CD4-positive, alpha-beta T cell treated with Interleukin-17A for 4 hours (primary cell): ENCODE measurements at places on chromosomes 5 and 9.
A peak's percentile ranks its signal among the peaks of the same experiment; 100 is the strongest.

GRCh38 chr9:22742401-22742800 is 295.8 kb downstream of the DMRTA1 start:
- no peak for DNase-seq

- no peak for DNase-seq
Observed at GRCh38 chr9:133718563-133719315, 19.4 kb downstream of the SARDH start.

DNA sequence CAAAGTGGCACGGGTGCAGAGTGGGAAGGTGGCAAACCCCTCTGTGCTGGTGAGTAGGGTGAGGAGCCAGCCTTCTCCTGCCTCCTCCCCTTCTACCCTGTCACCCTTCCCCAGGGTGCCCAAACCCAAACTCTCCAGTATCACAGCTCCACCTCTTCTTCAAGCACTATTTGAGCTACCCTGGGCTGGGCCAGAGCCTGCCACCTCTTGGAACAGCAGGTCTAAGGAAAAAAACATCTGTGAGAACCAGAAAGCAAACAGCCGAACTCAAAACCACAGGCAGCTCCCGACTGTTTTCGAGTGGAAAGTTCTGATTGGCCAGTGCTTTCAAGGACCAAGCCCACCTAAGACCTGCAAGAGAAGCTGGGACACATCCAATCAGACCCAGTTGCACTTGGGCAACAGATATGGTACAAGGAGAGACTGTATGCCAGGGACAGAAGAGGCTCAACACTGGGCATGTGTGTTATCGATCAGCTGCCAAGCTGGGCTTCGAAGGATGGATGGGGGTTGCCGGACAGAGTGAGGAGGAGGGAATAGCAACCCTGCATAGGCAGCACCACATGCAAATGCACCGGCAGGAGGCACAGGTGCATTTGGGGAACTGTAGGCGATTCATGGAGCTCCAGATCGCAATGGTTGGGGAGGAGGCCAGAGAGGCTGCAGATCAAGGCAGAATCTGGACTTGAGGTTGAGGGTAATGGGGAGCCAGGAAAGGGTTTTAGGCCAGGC is 19.7 kb downstream of the ACSL6 start:
- DNase-seq, result no peak

DNA sequence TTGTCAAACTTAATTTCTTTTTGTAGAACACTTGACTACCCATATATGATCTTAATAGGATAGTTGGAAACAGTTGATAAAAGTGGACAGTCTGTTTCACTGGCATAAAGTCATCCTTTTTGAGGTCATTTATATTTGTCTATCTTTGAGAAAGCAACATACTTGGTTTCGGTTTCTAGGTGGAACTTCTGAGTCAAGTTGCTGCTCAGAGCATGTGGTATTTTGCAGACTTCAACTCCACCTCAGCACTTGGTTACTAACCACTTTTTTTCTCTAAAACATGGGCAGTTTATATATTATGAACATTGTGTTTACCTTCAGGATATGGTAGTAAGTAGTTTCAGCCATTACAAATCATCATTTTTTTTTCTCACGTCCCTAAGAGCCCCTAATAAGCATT is 1749.0 kb upstream of the C9orf72 start:
- no peak for DNase-seq

- no peak for DNase-seq
Observed at GRCh38 chr5:10556893-10557746, 6.8 kb upstream of the ANKRD33B start.

DNA sequence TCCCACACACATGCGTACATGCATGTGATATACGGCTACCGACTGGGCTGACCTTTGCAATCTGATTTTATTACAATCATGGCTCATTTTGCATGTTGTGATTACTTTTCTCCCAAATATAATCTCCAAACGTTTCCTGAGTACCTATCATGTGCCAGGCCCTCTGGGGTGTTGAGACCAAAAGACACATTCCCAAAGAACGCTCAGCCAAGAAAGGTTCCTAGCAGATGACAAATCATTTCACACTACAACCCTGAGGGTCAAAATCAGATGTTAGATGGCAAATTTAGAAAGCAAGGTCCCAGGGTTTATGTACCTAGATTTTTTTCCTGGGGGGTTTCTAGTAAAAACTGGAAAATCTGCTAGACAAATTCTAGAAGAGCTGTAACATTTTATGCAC is 32.4 kb upstream of the SLC25A51 start:
- no peak for DNase-seq

DNA sequence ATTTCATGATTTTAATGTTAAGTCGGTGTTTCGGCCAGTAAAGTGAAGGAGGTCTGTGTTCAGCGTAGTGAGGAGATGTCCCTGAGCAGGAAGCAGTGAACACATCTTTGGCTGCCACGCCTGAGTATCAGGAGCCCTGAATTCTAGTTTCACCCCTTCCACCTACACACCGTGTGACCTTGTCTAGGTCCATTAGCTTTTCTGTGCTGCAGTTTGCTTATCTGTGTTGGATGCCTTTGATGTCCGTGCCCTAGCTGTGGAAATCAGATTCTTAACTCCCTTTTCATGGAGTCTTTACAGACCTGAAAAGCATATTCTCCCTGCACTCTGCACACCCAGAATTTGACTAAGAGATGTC is 601 bp downstream of the FBXO38 start:
- DNase-seq, result no peak

DNA sequence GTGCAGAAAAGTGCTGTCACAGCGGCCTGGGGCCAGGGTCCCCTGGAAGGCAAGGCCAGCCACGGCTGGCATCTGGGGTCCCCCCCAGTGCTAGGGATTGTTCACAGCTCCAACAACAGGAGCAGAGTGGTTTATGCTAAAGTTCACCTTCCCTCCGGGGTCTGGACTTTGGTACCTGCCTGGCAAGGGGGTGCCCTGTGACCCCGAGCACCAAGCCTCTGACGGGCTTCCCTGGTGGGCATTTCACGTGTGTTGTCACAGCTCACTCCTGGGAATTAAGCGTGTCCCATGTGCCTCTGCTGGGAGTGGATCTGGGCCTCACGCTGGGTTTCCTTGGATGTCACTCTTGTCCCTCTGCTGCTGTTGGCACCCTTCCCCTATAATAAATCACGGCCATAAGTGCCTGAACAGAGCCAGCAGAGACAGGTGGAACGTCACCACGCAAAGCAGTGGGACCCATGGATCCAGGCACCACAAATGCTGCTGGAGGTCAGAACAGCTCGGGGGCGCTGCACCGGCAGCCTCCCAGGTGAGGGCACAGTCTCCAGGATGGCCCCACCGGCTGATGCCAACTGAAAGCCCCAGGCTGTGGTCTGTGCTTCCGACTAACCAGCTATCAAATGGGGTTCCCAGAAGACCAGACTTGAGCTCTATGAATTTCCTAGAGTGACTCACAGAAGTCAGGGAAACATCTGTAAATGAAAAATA is 17.8 kb upstream of the ZDHHC11 start:
- no peak for DNase-seq

GRCh38 chr9:84447305-84447704 is 106.7 kb upstream of the SLC28A3 start:
- no peak for DNase-seq

GRCh38 chr9:36831381-36832161 is 202.5 kb downstream of the PAX5 start:
- no peak for DNase-seq

DNA sequence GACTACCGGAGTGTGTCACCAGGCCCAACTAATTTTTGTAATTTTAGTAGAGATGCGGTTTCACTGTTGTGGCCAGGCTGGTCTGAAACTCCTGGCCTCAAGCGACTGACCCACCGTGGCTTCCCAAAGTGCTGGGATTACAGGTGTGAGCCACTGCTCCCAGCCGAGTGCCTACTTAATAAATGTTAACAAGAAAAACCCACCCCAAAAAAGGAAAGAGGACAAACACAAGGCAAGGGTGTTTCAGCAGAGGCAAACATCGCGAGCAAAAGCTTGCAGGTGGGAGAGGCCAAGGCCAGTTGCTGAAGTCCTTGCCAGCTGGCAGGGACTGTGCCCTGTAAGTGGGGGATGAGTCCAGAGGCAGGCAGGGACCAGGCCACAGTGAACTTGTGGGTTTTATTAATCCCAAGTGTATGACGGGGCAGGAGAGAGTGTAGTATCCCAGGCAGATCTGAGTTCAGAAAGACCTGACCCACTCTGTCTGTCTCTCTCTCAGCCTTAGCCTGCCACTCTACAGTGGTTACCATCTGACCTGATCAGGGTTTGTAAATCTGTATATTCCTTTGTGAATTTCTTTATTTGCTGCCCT is 6.4 kb upstream of the FPGS start:
- no peak for DNase-seq

DNA sequence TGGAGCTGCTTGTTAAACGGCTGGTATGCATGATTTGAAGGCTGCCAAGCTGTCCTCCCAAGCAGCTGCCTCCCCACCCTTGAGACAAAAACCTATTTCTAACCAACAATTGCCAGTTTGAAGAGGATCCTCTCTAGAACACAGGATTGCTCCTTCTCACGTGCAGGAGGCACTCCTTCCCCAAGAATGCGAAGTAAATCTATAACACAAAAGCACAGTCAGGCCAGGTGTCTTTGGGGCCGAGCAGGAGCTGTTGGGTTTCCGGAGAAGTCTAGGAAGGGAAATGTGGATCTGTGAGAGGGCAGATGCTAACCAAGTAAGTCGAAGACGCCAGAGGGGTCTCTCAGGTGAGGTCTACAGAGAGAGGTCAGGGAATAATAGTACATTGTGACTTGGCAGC is 35.4 kb upstream of the GNPDA1 start:
- no peak for DNase-seq

DNA sequence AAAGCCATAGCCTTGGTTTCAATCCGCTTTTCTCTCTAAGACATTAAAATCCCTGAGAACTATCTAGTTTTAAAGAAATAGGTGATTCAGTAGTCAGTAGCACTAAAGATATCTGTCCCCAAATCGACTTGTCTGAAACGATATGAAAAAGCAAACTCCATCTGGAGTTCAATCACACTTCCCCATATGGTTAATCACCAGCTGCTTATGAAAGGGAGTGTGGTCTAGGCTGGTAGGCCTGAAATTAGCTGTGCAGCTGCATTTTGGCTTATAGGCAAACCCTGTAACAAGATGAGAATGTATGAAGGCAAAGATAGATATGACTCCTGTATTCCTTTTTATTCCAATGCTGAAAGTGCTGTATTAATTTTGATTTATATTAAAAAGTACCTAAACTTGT is 65.9 kb downstream of the DMRTA1 start:
- DNase-seq, result no peak

DNA sequence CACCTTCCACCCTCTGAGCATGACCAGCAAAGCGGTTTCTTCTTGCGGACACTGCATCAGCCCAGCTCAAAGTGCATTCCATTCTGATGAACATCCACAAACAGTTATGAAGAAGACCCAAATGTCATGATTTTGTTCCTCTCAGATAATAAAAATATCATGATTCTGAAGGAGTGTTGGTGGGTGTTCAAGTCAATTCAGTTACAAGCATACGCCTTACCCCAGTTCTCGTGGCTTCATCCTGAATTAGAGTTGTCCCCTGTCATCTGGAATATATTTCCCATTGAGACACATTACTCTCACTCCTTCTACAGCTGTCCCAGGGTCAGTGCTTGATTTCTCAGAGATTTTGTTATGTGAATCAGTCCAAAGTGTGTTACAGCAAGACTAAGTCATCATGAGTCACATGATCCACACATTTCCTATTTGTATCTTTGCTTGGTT is 325.4 kb downstream of the RFX3 start:
- no peak for DNase-seq

DNA sequence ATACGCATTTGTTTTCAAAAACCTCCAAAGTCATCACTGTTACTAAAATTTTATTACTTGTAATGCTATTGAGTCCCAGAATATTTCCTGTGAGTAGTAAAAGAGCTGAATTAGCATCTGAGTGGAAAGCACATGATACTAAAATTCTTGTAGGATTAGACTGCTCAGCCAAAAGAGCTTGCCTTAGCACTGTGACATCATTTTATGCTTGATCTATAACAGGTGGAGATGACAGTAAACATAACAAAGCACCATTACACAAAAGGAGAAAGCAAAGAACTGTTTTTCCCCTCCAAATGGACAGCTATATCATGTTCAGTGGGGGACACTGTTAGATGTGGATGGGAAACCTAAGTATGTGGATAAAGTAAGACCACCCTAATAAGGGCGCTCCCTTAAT is 5.8 kb upstream of the JAK2 start:
- DNase-seq, result no peak

DNA sequence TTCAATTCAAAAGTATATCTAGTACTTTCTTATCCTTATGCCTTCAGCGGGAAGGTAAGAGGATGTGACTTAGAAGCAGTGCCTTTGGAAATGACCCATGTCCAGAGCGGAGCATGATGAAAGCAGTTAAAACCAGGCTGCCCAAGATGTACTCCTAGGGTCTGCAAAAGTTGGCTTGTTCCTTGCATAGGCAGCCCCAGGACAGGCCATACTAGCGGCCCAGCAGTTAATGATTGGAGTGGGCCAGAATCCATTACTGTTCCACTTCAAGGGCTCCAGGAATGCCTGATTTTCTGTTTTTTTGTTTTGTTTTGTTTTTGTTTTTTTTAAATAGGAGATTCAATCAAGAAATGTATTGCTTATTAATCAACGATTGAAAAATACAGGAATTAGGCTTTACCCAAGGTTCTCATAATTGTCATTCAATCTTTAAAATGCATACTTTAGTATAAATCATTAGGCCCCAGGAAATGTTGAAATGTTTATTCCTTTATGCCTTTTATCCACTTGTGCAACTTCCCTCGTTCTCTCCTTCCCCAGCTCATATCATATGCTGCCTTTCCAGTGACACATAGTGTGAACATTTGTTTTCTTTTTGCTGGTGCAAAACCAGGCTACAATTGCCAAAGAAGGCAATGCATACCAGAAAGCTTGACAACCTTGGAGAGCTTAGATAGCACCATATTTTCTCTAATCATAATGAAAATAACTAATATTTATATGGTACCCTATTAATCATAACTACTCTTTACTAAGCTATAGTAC is 190.8 kb downstream of the ARHGEF28 start:
- DNase-seq, result no peak

DNA sequence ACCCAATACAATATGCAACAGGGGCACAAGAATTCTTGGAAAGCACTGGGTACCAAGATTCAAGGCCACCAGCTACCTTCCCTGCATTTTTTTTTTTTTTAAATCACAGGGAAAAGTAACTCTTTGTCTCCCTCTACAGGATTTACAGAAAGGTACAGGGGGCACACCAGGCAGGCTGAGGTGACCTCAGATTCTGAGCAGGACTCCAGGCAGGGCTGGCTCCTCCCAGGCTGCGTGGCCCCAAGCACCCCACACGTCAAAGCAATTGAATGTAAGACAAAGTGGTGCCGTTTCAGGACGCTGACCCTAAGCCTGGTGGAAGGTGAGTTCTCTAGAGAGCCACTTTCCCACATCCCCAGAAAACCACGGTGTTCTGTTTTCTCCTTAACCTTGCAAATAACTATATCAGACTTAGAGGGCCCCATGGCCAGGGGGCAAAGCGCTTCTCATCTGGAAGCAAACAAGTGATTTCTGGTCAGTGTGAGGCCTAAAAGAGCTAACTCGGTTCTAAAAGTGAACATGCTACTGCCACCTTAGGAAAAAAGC is 222.6 kb downstream of the ROR2 start:
- peak; percentile 11 for DNase-seq
